ENCODE measurements at places on chromosomes 5 and 9.

GRCh38 chr5:80957031-80957761 lies 3.0 kb upstream of the RASGRF2 start:
- DNase-seq: no peak

GRCh38 chr5:98722188-98722587 lies 51.3 kb upstream of the RGMB start:
- no peak for DNase-seq

DNA sequence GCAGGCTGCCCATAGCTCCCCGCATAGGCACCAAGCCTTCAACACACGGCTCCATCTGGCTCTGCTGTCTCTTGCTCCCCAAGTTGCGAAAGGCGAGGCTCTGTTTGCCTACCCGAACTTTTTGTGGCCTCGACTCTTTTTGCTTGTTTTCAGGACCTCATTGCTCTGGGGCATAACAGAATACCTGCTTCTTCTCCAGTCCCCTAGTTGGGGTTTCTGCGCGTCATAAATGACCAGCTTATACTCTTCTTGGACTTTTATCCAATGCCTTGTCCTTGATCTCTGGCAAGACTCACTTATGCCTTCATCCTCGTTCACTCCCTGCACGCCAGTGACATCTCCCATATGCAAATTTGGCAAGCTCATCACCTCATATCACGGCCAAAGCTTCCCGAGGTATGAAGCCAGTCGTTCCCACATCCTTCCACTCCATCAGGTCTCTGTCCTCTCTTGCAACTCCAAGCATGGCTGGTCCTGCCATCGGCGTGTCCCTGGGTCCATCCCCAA lies 238.8 kb upstream of the ADAMTS16 start:
- no peak for DNase-seq

GRCh38 chr9:28925157-28925556 lies 1351.9 kb upstream of the C9orf72 start:
- no peak for DNase-seq

GRCh38 chr5:75260708-75261107 lies 24.0 kb upstream of the ANKRD31 start:
- DNase-seq: no peak

DNA sequence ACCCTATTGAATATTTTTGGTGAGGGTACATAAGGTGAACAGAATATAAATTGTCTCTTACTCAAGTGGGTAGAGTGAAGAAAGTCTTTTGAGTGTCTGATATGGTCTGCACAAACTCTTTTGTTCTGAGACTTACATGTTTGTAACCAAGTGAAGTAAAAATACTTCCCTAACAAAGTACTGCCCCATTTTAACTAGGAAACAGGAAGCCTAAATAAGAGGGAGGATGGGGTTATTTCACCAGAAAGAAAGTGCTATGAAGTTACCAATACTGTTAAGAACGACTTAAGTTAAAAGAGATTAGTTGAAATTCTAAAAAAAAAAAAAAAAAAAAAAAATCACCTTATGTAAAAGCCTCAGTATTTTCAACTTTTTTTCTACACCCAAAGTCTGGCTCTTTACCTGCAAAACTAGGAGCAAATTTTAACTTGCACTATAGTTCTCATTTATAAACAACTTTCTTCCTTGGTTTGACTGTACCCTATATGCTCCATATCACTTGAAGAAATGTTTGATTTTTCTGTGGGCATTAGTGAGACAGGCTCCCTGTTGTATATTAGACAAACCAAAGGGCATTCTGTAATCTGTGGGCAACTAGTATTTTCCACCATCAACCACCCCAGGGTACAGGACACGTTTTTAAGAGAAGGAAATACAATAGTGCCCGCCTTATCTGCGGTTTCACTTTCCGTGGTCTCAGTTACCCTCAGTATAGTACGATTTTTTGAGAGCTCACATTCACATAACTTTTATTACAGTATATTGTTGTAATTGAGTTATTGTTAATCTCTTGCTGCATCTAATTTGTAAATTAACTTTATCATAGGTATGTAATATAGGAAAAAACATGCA lies 127.7 kb downstream of the NR3C1 start:
- DNase-seq: no peak

- DNase-seq: no peak
These were observed 2.0 kb upstream of the LMX1B start for GRCh38 chr9:126611592-126612325.

DNA sequence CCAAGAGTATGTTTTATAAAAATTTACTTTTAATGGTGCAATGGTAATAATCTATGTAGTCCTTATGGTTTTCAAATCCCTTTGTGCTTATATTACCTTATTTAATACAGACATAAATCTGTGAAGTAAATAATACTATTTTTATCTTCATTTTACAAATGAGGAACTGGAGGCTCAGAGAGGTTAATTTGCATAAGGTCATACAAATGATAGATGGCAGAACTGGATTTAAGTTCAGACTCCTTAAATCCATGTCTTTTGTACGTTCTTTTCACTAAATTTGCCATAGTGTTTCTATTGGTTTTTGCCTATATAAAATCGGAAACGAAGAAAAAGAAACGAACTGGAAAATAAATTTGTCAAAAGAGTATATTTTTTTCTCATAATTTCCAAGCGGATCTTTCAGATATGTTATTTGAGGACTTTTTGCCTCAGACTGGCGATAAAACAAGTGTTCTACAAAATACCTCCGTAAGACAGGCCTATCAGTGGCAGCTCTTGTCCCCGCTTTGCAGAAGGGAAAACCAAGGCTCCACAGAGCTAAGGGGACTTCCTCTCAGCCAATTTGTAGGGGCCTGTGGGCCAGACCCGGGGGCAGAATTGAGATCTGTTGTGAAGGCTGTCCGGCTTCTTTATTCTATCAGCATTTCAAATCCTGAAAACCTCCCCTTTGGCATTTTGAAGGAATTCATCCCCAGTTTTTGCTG lies 1.1 kb upstream of the TNFAIP8 start:
- no peak for DNase-seq

All from forelimb muscle (tissue), 1 donor.